Fibroblast of lung (primary cell): ENCODE measurements at places on chromosomes 4 and X.

DNA sequence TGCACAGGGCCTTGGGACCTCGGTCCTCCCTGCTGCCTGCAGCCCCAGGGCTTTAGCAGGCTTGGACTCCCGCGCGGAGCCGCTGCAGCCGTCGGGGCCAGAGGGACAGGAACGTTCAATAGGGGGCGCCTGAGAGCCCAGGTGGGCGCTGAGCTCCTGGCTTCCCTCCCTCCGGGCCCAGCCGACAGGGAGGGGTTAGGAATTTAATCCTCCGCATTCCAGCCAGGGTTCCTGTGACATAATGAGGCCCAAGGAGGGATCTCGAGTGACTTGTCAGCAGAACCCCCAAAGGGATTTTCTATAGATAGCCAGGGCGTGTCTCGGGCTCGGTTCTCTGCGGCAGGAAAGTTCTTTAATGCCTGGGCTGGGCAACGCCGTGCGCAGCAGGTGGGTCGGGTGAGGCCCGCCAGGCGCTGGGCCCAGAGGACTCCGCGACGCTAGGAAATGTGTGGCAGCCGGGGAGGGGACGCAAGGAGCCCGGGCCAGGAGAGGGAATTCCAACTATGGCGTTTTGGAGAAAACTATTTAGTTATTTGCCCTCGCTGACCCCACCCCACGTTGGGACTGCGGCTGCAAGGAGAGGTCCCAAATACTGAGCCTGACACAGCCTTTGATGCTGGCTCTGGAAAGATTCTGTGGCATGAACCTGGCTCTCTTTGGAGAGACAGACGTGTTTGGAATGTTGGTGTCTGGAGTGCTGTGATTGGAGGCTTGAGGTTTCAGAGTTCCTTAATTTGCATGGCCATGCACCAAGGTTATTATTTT, 285.2 kb upstream of the GATB start:
- DNase-seq: peak; percentile 61

DNA sequence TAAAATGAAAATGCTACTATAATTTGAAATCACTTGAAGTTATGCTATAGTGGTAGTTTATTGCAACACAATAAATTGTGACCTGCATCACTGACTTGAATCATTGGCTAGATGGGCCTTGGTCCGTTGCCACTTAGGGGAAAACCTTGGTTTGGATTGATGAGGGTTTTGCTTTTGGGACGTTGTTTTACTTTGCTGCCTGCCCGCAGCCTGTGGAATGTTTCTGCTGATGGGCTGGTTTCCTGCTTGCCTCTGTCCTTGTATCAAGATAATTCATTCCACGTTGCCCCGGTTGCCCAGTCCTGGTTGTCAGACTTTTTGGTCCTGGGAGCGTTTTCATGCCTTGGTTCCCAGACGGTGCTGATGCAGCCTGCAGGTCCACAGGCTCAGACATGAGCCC, 18.3 kb downstream of the HADH start:
- no peak for DNase-seq

DNA sequence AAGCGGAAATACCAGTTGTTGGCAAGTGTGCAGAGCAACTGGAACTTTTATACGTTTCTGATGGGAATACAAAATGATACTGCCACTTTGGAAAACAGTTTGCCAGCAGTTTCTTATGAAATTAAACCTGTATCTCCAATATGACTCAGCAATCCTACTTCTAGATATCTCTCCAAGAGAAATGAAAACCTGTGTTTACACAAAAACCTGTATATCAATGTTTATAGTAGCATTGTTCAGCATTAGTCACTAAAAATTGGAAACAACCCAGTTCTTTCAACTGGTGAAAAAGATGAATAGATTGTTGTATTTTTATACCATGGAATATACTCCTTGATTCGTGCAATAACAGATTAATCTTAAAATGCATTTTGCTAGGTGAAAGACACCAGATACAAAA, 26.8 kb downstream of the ATP7A start:
- DNase-seq: peak; percentile 55

- DNase-seq: peak; percentile 2
These were observed 100.9 kb downstream of the PTCHD1 start for GRCh38 chrX:23435575-23435974.

DNA sequence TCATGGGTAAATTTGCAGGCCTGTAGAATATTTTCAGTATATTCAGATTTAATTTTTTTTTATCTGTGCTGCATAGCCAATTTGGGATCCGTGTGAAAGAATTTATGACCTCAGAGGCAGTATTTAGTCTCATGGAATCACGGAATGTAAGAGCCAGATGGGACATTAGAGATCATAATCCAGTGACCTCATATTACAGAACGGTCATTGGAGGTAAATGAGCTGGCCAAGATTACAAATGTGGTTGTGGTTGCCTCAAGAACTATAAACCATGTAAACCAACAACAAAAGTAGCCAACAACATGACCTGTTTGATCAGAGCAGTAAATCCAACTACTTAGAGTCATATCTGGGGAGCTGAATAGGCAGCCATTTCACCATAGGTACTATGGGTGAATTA, 71.6 kb downstream of the AMOT start:
- peak; percentile 48 for DNase-seq

DNA sequence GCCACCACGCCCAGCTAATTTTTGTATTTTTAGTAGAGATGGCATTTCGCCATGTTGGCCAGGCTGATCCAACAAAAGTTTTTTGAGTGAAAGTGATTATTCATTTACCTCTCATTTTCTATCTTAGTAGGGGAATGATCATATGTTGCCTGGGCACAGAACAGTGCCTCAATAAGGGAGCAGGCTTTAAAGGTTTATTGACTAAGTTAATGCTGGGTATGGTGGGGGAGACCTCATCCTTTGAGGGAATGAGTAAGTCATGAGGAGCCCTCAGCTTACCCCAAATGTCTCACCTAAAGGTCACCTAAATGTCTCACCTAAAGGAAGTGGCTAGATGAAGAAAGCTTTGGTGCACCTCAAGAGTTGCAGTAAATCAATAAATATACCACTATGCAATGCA, 109.0 kb downstream of the CLCN4 start:
- DNase-seq: no peak

DNA sequence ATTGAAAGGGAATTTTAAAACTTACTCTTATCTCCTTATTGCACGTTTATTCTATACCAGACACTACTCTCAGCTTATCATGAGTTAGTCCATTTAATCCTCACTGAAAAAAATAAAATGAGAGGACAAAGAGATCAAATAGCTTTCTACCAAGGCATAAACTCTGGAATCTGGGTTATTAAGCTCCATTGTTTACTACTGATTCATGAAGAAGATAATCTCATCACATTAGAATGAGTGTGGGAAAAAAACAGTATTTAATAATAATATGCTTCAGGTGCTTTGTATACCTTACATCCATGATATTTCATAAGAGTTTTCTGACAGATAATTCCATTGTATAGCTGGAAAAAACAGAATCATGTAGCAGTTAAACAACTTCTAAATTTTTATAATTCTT, 1092.6 kb downstream of the TECRL start:
- DNase-seq: no peak

DNA sequence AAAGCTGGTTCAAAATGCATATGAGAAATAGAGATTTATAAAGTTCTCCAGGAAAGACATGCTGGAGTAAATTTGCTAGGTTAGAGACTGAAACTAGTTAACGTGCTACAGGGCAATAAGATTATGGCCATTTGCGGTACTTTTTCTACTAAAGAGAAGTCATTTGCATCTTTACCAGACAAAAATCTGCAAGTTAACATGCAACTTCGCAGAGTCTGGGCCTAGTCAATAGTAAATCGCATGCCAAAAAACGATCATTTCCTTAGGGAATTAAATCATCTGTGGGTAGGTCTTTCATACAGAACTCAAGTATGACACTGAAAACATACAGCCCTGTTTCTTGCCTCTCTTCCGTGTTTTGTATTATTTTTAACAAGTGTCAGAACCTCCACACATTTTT, 32.8 kb upstream of the REST start:
- no peak for DNase-seq

- no peak for DNase-seq
These were observed 347.4 kb downstream of the FAM47B start for GRCh38 chrX:35289952-35290351.

- no peak for DNase-seq
These were observed 126.7 kb downstream of the RBM47 start for GRCh38 chr4:40502934-40503333.

DNA sequence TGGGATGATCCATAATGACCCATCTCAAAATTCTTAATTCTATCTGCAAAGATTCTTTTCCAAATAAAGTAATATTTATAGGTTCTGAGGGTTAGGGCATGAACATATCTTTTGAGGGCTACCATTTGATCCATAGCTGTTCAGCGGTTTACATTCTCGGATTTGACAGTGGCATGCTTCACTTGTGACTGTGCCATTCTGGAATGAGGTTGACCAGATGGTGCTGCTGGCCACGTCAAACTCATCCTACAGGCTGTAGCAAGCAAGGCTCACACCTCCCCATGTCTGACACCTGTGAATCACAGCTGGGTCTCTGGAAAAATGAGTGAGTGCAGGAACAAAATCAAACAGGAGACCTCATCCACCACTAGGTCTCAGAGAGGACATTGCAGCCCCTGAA, 280.5 kb downstream of the DHRSX start:
- no peak for DNase-seq

DNA sequence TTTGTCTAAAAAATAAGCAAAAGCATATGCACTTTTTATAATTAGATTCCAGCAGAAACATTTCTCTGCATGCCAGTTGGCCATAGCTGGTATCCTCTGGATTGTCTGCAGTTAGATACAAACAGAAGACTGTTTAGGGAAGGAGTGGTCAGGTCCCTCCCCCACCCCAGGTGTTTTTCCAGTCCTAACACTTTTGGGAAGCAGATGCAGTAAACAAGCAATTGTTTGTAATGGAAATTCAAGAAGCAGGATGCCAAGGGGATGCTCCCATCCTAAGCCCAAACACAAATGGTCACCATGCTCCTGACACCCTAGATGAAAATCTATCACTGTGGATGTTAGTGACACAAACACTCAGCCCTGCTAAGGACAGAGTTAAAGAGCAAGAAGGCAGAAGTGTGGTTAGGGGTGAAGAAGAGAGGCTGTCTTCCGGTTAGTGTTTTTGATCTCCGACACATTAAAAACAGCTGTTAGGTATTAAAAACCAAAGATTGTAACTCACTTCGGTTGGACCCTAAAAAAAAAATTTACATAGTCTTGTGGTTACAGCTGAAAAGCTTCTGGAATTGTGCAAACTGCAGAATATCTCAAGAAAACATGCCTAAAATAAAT, 7.9 kb downstream of the LEF1 start:
- DNase-seq: no peak

DNA sequence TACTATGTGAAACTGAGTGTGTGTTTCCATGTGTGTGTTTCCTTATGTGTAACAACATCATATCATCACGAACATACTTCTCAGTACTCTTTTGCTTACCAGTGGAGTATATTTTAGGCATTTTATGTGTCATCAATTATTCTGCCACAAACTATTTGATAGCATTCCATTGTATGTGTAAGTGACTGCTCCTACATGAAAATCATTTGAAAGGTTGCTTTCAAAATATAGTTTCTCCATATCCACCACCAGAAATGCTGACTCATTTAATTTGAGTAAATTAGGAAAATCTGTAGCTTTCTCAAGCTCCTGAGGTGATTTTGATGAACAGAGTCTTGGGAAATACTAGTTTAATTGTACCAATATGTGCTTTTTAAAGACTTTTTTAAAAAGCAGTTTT, 376.2 kb downstream of the PCDH18 start:
- peak; percentile 74 for DNase-seq

DNA sequence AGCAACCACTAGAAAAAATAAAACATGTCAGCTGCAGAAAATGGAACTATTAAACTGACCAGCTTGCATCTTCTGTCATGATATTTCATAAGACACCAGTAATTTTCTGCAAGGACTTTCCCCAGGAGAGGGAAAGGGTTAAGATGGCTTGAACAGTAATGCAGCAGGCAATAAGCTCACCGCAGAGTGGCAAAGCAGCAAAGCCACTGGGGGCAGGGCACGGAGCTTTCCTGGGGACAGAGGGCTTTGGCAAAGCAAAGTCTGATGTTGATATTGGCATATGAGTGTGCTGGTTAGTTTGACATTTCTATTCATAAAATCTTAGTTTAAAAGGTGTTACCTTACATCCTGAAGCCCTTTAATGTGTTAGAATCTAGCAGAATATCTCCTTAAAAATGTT, 55.1 kb upstream of the NAP1L5 start:
- DNase-seq: no peak

DNA sequence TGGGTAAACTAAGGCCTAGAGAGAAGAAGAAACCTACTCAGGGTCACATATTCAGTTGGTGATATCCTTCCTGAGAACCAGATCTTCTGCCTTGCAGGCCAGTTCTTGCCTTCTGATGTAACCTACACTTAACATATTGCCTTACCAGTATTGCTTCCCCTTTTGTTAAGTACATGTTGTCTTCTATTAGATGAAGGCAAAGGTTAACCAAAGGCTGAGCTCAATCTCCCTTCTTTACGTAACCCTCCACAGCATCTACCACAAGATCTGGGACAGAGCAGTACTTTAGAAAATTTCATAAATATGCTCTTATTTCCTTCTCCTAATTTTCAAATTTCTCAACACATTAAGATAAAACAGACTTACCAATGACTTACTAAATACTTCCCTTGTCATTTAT, 474.4 kb downstream of the SH2D1A start:
- DNase-seq: no peak

- DNase-seq: no peak
These were observed 150.1 kb downstream of the PPP1R2C start for GRCh38 chrX:42627891-42628290.

DNA sequence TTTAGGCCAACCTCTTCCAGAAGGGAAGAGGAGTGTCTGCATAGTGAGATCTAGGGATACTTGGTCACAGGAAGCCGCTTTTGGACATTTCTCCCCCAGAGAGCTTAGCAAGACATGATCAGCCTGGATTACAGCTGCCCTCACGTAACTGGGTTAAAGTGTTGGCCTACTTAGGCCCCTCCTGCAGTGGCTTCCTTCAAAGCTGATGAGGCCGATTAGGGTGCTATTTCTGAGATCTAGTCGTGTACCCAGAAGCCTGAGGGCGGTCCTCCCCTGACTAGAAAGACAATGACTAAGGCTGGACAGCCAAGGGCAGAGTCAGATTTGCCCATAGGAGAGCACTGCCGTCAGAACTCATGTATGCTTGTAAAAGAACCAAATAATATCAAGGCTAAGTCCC, 135.0 kb downstream of the AMMECR1 start:
- no peak for DNase-seq

GRCh38 chr4:38090455-38091246, 130.5 kb downstream of the PTTG2 start:
- no peak for DNase-seq

DNA sequence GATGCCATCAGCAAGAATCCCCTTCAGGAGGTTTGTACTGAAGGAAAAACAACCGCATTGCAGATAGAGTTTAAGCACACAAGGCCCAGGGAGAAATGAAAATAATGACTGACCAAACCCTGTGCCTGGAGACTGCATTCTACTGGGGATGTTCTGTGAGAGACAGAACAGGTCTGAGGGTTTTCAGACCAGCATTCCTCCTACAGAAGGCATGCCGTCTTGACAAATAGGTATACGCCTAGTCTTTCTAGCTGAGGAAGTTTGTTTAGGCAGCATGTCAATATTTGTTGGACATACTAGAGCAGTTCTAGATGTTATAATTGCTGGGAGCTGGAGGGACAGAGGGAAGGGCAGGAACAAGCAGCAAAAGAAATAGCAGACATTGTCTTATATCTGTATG, 68.4 kb upstream of the SCOC start:
- DNase-seq: no peak

- no peak for DNase-seq
These were observed 13.8 kb downstream of the GUCY1B1 start for GRCh38 chr4:155772459-155773195.
